ENCODE measurements at places on chromosomes 7 and 10.
A peak's percentile ranks its signal among the peaks of the same experiment; 100 is the strongest.

GRCh38 chr7:80833289-80834268 is 85.3 kb downstream of the SEMA3C start:
- DNase-seq = no peak

DNA sequence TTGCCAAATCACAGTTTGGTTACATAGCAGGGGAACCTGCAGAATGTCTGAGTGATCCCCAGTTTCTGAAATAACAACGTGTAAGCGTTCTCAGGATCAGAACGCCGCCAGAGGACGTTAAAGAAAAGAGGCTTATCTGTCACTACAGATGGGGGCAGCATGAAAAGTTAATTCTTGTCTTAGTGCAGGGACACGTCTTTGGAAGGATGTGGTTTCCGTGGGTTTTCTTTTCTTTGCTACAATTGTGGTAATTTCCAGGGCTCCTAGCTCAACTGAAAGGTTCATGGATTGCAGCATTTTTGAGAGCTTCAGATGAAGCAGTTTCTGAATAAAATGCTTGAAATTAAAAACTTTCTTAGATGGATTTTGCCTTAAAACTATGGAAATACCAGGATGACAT is 106.6 kb downstream of the PRKCQ start:
- DNase-seq = no peak

DNA sequence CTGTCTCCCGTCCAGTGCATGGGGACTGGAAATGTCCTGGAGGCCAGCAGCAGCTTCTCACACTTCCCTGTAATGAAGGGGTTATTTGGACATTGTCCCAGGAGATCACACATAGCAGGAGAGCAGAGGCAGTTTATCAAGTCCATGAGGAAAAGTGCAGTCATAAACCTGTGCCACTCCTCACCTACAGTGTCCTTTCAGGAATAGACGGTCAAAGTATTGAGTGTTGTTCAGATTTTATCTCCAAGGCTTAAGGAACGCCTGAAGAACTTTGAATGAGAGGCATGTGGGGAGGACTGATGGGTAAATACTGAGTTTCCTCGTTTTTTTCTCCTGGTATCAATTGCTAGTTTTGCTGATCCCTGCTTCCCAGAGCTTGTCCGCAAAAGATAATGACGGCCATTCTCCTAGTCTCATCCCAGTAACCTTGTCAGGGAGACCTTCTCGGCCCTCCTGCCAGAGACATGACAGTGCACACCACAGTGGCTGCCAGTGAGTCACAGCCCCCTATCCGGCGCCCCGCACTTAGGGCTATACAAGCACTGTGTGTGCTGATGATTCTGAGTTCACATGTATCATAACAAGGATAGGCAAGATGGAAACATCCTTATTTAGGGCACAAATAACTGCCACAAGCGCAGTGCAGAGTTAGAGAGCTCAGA is 495.5 kb upstream of the MGMT start:
- DNase-seq = no peak

- DNase-seq = no peak
Measured at GRCh38 chr10:75430000-75430763, 1.2 kb upstream of the LRMDA start.

DNA sequence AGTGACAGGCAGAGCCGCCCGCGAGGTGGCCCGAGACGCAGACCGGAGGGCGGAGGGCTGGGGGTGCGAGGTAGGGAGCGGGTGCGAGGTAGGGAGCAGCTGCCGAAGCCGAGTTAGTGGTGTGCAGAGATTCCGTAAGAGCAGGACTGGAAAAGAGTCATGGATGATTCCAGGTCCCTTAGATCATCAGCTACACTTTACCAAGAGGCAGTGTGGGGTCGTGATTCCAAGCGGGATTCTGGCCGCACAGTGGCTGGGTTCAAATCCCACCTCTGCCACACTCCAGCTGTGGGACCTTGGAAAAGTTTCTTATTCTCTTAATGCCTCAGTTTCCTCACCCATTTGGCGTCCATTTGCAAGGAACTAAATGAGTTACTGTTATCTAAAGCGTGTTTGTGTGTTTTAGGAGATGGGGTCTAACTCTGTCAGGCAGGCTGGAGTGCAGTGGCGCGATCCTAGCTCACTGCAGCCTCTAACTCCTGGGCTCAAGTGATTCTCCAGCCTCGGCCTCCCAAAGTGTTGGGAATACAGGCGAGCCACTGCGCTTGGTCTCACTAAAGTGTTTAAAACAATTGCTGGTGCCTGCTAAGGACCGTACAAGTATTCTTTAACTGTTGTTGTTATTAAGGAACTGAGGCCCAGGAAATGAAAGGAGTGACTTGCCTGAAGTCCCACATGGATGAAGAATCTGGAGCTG is 1.1 kb downstream of the NDUFB2 start:
- DNase-seq = no peak

- DNase-seq = no peak
Measured at GRCh38 chr10:78599122-78599853, 469.5 kb upstream of the ZMIZ1 start.

DNA sequence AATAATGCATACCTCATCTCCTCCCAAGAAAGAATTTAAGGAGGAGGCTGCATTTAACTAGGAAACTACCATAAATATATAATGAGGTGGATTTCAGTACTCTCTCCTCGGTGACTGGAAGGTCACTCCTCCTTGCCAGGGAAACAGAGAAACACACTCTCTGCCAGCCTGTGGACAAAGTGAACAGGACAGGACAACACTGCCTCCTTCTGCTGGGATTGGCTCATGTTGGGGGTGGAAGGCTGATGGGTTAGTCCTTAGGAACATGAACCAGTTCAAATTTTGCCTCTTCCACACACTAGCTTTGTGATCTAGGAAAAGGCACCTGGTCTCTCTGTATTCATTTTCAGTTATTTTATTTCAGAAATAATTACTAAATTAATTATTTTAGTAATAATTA is 50.6 kb upstream of the STEAP4 start:
- DNase-seq = no peak

GRCh38 chr7:936386-937054 is 18.0 kb downstream of the ADAP1 start:
- DNase-seq = no peak

DNA sequence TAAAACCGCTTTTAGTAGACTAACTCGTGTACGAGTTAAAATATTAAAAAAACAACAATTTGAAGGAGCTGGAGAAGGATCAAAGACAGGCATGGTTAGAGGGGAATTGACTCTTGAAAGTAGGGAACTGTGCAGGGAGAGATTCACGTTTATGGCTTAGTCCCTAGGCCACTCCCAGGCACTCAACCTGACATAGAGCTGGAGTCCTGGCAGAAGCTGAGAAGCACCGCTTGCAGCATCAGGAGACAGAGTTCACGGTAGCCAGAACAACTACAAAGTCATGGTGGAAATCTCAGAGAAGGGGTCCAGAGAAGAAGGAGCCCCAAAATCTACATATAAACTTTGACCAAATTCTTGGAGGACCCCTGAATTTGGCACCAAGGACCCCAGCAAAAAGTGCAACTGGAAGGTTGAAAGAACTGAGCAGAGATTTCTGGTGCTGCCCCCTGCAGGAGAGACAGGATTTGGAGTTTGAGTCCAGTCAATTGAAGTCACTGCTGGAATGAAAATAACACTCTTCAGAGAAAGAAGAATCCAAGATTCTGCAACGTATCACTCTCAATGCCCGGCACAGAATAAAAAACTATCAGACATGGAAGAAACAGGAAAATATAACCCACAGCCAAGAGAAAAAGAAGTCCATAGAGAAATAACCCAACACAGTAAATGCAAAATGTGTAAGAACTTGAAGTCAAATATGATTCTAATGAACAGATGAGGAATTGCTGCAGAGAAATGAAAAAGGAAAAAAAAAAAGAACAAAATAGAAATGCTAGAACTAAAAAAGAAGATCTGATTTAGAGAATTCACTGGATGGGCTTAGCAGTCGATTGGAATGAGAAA is 493.3 kb upstream of the PODXL start:
- DNase-seq = no peak

GRCh38 chr10:31582365-31583052 is 263.5 kb downstream of the ZEB1 start:
- DNase-seq = no peak

DNA sequence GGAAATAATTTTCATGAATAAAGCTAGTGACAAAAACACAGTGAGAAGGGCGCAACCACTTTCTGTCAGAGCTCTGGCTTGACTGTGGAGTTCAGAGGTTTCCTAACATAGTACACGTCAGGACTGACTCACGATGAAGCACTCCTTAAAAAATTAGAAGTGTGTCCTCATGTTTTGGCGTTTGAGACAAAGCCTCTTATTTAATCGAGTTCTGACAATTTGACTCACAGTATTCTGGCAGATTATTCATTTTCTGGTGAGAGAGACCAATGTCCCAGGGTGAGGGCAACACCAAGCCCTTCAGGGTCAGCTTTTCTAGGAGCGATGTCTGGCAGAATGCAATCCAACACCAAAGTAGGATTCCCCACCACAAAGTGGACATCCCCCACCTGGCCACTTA is 108.7 kb downstream of the DIP2C start:
- DNase-seq = no peak

GRCh38 chr10:51405580-51406351 is 293.6 kb downstream of the CSTF2T start:
- DNase-seq = no peak

GRCh38 chr7:44411306-44411705 is 79.2 kb downstream of the NUDCD3 start:
- DNase-seq = no peak

- DNase-seq = no peak
Measured at GRCh38 chr7:108037741-108038140, 34.8 kb upstream of the LAMB1 start.

DNA sequence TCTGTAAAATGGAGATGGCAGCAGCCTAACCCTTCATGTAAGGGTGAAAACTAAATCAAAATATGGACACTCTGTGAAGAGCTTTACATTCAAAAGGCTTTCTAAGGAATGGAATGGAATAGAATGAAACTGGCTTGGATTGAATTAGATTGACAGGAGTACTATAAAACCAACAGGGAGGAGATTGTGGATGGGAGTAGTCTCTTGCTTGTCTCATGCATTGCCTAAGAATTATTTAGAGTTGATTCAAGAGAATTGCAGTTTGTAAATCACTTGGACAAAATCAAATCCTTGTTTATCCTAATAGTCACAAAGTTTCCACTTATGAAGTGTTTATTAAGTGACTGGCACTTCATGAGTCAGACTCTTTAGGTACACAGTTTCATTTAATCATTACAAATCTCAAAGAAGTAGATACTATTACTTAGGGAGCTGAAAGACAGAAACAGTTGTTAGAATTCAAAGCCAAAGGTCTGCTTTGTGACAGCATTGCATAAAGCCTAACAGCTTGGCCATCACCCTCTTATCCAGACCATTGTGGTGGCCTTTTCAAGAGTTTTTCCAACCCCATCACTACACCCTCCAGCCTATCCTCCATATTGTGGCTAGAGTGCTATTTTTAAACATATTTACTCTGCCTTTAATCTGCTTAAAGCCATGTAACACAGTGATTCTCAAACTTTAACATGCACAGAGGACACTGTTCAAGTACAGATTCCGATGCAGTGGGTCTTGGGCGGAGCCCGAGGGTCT is 91.9 kb upstream of the GHITM start:
- no peak for DNase-seq

DNA sequence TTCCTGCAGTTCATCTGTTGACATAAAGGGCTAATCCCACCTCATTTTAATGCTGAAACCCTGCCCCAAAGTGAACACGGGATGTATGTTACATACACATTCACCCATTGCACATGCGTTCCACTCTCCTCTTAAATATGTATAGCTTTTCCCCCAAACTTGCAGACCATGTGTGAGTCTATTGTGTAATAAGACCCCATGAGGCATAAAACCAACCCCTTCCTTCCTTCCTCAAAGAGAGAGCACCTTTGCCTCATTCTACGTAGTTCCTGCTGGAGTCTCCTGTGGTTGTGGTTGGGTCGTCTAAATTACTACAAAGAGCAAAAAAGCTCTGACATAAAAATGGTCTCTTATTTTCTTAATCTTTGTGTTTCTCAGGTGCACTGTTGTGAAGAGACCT is 345.7 kb upstream of the KLF6 start:
- DNase-seq = no peak

- no peak for DNase-seq
Measured at GRCh38 chr7:100639995-100640516, 1.3 kb downstream of the TFR2 start.

DNA sequence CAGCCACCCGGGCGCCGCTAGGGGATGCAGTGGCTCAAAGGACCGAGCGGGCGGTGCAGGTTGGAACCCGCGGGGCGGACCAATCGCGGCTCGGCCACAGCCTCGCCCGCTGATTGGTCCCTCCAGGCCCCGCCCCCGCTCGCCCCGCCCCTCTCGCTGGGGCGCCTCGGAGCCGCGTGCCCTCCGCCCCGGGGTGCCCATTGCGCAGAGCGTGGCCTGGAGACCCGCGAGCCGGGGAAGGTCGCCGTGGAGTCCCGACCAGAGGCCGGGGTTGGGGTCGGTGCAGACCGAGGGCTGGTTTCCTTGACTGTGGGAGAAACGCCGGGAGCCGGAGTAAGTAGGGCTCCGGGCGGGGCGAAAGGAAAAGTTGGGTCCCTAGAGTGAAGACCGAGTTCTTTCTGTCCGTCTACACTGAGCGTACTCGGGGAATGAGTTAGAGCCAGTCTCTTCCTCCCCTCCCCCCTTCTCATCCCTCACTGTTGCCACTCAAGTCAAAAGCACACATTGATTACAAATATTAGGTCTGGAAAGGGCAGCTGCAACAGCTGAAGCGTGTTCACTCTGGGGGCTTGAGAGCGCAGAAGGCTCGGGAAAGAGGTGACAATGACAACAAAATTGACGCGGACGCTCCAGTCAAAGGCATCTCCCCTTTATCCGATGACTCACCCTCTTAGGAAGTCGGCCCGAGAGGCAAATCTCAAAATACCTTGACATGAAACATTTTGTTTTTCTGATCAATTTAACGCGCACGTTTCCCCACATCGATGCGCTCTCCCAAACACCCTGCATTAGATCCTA is 843 bp upstream of the GATA3 start:
- peak; percentile 94 for DNase-seq

GRCh38 chr10:27628621-27629020 is 117.0 kb downstream of the MKX start:
- no peak for DNase-seq

DNA sequence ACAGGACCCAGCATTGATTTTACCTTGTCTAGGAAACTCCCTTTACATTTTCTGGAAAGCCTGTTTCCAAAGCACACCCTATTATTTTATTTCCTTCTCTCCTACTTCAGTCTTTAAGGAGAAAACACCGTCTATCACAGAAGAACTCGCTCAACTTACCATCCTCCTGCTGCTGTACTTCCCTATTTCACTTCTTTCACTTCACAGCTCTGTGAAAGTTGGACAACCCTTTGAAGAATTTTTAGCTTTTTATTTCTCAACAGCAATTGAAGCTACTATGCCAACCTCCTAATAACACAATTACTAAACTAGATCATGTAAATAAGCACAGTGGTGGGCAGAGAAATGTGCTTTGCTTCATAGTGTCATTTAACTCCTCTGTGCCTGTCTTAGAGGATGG is 166.5 kb downstream of the TFEC start:
- no peak for DNase-seq

- DNase-seq = no peak
Measured at GRCh38 chr7:158295966-158296797, 291.4 kb downstream of the PTPRN2 start.

- DNase-seq = no peak
Measured at GRCh38 chr10:30581779-30582380, 47.7 kb downstream of the LYZL2 start.
